Hypothalamus (tissue), 51 donors: ENCODE measurements at places on chromosomes 16 and 17.

DNA sequence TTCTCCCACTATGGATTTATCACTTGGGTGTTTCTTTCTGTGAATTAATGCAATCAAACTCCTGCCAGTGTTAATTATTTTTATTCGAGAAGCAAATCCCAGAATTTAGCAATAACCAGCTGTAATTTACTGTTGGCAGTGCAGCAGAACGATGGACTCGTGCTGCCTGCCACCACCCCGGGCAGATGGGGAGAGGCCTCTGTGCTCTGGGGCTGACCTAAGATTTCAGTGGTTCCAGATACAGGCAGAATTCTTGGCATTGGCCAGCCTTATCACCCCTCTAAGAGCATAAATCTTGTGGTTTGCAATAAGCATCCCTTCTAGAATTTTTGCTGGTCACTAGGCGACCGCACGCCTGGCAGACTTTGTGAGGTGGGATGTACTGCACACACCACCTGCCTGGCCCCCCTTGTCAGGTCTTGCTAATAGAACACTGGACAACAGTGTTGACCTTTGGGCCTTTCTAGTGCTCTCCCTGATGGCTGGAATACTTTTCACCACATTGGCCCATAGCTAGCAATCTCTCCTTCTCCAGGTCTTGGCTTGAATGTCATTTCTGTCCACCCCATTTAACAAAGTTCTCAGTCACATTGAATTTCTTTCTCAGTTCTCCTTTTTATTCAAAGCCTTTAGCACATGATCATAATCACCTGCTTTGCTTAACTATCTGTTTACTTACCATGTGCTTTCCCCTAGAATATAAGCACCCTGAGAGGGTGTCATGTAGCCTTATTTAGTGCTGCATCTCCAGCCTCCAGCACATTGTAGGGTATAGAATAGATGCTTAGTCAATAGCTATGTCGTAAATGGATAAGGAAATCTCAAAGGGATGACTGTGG, 122.1 kb upstream of the DYNLRB2 start:
- DNase-seq: no peak

DNA sequence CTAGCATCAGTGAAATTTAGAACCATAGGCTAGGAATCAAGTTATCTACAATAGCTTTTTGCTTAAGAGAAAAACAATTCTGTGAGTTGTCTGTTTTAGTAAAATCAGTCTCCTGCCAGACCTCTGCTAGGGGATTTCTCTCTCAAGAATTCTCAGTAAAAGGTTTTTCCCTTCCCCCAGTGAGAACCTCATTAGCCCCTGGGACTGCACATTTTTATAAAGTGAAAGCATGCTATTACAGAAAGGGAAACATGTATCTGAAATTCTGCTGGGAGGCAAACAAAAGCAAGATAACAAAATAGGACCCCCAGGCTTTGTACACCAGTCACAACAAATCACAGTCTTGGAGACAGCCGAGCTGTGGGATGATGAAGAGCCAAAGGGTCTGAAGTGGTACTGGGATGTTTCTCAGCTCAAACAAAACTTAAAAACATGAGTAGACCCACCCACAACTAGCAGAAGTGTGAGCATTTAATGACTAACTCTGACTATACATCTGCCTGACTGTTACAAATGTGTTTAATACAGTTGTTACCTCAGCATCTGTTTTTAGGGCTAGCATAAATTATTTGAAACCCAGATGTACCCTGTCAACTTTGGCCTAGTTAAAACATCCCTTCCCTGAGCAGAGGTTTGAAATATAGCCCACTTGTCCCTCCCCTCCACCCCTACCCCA, 20.0 kb upstream of the GLG1 start:
- no peak for DNase-seq

GRCh38 chr17:4490637-4491061, 8.0 kb upstream of the SPNS2 start:
- no peak for DNase-seq

- DNase-seq: no peak
These were observed 317.6 kb downstream of the SEC14L1 start for GRCh38 chr17:77458202-77459017.

GRCh38 chr16:75648265-75649076, 898 bp downstream of the TERF2IP start:
- DNase-seq: peak; percentile 81

DNA sequence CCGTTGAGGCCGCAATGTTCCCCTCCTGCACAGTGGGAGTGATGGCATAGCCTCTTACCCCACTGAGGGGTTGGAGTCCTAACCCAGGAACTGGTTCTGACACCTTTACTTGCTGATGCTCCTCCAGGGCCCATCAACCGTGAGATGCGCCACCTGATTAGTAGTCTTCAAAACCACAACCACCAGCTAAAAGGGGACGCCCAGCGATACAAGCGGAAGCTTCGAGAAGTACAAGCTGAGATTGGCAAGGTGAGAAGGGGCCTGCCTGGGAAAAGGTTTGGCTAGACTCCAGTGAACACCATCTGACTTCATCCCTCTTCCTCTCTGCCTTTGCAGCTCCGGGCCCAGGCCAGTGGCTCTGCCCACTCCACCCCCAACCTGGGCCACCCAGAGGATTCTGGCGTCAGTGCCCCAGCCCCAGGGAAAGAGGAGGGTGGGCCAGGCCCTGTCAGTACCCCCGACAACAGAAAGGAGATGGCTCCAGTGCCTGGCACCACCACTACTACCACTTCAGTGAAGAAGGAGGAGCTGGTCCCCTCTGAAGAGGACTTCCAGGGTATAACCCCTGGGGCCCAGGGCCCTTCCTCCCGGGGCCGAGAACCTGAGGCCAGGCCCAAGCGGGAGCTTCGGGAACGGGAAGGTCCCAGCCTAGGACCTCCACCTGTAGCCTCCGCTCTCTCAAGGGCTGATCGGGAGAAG, 5.8 kb downstream of the RNF40 start:
- DNase-seq: no peak

DNA sequence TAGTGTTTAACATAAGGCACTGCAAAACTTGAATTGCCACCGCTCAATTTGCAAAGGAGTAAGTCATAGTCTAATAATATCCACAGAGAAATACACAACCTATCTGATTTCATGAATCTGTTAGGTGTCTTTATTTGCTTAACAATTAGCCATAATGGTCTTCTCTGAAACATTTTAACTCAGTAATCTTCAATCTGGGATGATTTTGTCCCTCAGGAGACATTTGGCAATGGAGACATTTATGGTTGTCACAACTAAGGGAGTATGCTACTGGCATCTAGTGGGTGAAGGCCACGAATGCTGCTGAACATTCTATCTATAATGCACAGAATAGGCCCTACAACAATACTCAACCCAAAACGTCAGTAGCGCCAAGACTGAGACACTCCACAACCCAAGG, 4.3 kb downstream of the UBE2G1 start:
- no peak for DNase-seq

DNA sequence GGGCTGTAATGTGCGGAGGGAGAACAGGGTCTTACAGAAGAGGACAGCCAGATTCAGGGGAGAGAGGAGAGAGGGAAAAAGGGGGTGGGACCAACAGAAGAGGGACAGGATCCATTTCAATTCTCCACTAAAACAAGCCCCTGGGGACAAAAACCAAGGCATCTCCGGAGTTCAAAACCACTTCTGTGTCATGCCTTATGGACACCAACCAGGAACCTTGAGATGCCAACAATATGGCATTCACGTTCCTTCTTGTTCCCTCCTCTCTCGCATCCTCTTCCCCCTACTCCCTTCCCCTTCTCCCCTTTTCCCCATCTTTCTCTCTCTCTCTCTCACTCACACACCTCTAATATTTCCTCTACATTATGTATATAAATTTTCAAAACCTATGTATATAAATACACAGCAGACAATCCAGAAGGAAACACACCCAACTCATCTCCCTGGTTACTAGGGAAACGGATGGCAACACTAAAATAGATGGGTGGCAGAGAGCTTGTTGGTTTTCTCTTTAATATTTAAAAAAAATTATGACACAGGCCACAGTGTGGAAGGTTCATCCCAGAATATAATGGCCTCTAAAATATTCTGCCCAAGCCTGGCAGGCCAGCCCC, 123.1 kb downstream of the SLC39A11 start:
- no peak for DNase-seq

GRCh38 chr16:11576427-11577289, 10.1 kb downstream of the LITAF start:
- DNase-seq: no peak

- DNase-seq: no peak
These were observed 109.8 kb downstream of the ZFHX3 start for GRCh38 chr16:72937916-72938794.

DNA sequence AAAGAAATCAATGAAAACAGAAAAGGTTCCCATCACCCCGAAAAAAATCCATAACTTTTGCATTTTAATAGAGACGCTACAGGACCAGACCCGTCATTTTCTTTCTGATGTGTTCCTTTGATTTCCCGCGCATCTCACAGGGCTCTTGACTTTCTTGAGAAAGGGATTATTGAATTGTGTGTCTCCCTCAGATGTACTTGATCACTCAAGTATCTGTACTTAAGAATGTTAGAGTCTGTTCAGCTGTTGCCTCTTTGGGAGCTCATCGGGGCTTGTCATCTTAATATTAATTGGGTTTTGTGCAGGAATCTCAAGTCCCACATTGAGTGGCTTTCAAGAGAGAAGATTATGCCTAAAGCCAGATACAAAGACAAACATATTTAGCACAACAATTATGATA, 606.4 kb upstream of the SALL1 start:
- no peak for DNase-seq

DNA sequence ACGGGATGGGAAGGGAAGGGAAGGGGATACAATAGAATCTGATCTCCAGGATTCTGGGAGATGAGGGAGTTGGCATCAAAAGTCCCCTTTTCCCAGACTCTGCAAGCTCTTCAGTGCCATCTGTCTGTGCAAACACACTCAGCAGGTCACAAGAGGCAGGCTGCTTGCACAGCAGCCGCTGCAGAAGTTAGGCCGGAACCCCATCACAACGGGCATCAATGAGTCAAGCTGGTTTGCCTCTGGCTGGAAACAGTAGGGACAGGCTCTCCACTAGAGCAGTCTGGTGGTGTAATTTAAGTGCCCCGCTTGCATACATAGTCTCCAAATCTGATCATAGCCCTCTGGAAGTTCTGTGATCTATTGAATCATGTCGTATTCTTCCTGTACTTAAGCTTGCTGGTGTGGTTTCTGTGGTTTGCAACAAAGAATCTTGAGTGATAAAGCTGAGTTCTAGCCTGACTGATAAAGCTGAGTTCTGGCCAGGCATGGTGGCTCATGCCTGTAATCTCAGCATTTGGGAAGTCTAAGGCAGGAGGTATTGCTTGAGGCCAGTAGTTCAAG, 33.7 kb upstream of the KDM8 start:
- no peak for DNase-seq

DNA sequence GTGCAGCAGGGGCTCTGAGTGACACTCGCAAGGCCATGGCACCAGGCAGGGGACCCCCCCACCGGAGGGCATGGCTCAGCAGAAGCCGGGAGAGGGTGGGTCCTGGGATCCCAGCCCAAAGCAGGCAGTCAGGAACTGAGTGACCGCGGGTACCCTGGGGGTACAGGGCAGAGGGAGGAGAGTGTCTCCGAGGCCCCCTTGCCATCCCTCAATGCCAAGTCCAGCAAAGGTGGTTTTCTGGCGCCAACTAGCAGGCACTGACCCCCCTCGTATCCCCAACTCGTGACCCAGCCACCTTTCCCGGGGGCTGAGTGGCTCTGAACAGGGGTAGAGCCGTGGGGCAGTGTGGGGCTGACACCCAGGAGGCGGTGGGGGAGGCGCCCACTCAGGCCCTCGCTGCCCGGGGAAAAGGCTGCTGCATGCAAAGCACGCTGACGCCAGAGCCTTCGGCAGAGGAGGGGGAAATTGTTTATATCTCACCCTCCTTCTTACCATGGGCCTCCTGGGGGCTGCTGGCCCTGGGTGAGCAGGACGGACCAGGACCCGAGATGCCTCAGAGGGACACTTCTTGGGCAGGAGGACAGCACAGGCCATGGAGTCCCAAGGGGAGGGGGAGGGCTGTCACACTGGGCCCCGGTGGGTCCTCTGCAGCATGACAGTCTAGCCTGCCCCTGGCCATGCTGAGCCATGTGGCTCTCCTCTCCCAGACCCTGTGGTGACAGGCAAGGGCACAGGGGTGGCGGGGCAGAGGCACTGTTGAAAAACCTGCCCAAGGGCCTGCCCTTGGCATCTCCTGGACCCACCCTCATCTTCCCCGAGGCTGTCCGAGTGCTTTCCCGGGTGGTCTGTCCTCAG, 14.6 kb upstream of the ENPP7 start:
- no peak for DNase-seq

GRCh38 chr17:28230011-28230410, 89.0 kb upstream of the TMEM97 start:
- no peak for DNase-seq

- no peak for DNase-seq
These were observed 6.8 kb downstream of the KCNH6 start for GRCh38 chr17:63529711-63530556.

- no peak for DNase-seq
These were observed 25.4 kb downstream of the BMERB1 start for GRCh38 chr16:15459791-15460190.

- no peak for DNase-seq
These were observed 100.7 kb upstream of the CHMP6 start for GRCh38 chr17:80890921-80891396.

DNA sequence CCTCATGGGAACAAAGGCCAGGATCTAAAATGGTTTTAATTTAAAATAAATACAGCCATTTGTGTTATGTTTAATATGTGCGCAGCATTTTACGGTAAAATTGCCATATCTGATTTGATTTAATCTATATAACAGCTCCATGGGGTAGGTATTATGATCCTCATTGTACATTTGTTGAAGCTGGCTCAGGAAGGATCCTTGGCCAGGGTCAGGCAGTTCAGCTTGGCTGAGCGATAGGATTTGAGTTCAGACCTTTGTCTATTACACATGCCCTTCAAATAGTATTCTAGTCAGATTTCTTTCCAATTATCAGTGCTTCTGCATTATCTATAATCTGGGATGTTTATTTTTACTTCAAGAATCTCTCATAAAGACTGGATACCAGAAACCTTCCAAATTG, 950.4 kb upstream of the EEF2KMT start:
- DNase-seq: no peak

DNA sequence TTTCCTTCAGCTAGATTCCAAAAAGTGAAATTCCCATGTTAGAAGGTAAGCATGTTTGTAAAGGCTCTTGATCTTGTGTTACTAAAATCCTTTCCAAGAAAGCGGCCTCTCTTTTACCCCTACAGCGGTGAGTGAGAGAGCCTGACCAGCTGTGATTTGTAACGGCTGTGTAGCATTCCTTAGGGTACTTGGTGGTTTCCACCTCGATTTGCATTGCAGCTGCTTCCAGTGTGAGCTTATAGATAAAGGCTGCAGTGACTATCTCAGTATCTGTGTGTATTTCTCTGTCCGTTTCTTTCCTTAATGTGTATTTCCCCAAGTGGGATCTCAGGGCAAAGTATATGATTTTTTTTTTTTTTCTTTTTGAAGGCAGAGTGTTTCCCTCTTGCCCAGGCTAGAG, 169.4 kb downstream of the SNX29 start:
- DNase-seq: no peak

GRCh38 chr16:74202009-74202408, 94.6 kb upstream of the PSMD7 start:
- no peak for DNase-seq

GRCh38 chr16:27330542-27330941, 16.8 kb downstream of the IL4R start:
- no peak for DNase-seq

GRCh38 chr16:27106305-27106704, 39.6 kb downstream of the C16orf82 start:
- DNase-seq: no peak

- no peak for DNase-seq
These were observed 19.2 kb upstream of the HOXB13 start for GRCh38 chr17:48747445-48748363.
